ENCODE measurements at places on chromosomes 5 and 9.

GRCh38 chr5:125199968-125200865 is 453.8 kb upstream of the ZNF608 start:
- no peaks in the 10 kb centered on the region for H3K27me3 ChIP-seq
- no peak overlapping the region for H3K4me3 ChIP-seq
- no peak for DNase-seq
- H3K27ac ChIP-seq: no peak overlapping the region

GRCh38 chr9:3756071-3756470 is 230.3 kb upstream of the RFX3 start:
- H3K4me3 ChIP-seq: no peak overlapping the region
- DNase-seq: no peak

GRCh38 chr9:90459321-90459720 is 183.3 kb downstream of the DIRAS2 start:
- H3K4me3 ChIP-seq: no peak overlapping the region
- peaks cover 4% of the 10 kb centered on the region for H3K27me3 ChIP-seq
- H3K27ac ChIP-seq: no peak overlapping the region
- H3K4me1 ChIP-seq: no peaks in the 10 kb centered on the region

- no peaks in the 10 kb centered on the region for H3K4me1 ChIP-seq
- H3K27me3 ChIP-seq: no peaks in the 10 kb centered on the region
- no peak for DNase-seq
- H3K27ac ChIP-seq: no peak overlapping the region
Observed at GRCh38 chr5:10702040-10702629, 58.9 kb downstream of the DAP start.

GRCh38 chr9:114588651-114589526 is 1.3 kb downstream of the ATP6V1G1 start:
- H3K27ac ChIP-seq: peak overlapping the region; percentile 87
- no peaks in the 10 kb centered on the region for H3K27me3 ChIP-seq
- H3K36me3 ChIP-seq: peaks cover 30% of the 10 kb centered on the region
- H3K4me3 ChIP-seq: peak overlapping the region; percentile 77
- peaks cover 48% of the 10 kb centered on the region for H3K4me1 ChIP-seq

GRCh38 chr9:16883586-16883985 is 13.1 kb upstream of the BNC2 start:
- H3K4me1 ChIP-seq: peaks cover 51% of the 10 kb centered on the region
- H3K36me3 ChIP-seq: no peaks in the 10 kb centered on the region
- H3K27ac ChIP-seq: 0 out of 2 replicates have a peak overlapping the region, but pooled peaks have one; percentile 42
- H3K4me3 ChIP-seq: no peak overlapping the region
- H3K27me3 ChIP-seq: no peaks in the 10 kb centered on the region

DNA sequence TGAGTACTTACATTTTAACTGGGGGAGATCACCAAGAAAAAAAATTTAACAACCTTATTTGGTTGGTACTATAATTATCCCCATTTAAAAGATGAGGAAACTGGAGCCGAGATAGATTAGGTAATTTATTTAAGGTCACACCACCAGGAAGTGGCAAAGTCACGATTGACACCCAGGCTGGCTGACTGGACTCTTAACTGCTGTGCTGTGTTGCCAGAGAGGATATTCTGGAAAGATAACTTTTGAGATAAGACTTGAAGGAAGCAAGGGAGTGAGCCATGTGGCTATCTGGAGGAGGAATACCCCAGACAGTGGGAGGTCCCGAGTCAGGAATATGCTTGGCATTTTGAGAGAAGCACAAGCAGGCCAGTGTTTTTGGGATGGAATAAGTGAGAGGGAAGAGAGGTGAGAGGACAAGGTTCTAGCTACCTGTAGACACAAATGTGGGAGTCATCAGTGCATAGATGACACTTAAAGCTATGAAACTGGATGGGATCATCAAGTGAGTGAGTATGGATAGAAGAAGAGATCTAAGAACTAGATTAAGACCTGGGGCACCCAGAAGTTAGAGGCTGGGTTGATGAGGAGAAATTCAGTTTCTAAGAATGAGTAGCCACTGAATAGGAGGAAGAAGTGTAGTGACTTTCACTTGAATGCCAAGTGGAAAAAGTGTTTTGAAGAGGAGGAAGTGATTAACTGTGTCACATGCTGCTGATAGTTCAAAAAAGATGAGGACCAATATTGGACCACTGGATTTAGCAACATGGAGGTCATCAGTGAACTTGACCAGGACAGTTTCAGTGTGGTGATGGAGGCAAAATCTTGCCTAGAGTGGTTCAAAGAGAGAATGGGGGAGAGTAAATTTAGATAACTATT is 25.6 kb downstream of the PDE8B start:
- DNase-seq: no peak
- H3K27ac ChIP-seq: no peak overlapping the region
- H3K4me1 ChIP-seq: no peaks in the 10 kb centered on the region
- no peak overlapping the region for H3K4me3 ChIP-seq

DNA sequence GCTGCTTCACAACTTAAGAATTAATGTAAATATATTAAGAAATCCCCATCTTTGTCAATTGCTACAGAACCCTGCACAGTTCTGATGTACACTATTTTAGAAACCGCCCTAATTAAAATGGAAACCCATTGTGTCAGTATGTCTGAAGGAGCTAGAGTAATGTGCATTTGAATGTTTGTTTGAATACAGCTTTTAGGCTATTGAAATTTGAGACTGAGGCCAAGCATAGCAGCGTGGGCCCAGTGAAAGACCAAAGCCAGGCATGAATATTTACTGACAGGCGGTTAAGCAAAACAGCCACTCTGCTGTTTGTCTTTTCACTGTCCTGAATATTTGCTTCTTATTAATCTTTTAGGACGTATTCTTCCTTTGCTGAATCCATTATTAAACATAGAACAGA is 252.3 kb downstream of the IZUMO3 start:
- no peaks in the 10 kb centered on the region for H3K4me1 ChIP-seq
- no peak overlapping the region for H3K27ac ChIP-seq
- H3K27me3 ChIP-seq: no peaks in the 10 kb centered on the region
- no peak overlapping the region for H3K4me3 ChIP-seq
- DNase-seq: no peak

GRCh38 chr5:80376557-80376956 is 31.3 kb upstream of the ZFYVE16 start:
- H3K27ac ChIP-seq: no peak overlapping the region
- DNase-seq: no peak
- no peaks in the 10 kb centered on the region for H3K27me3 ChIP-seq

- no peak for DNase-seq
- no peaks in the 10 kb centered on the region for H3K27me3 ChIP-seq
- no peak overlapping the region for H3K4me3 ChIP-seq
- no peaks in the 10 kb centered on the region for H3K4me1 ChIP-seq
- H3K27ac ChIP-seq: no peak overlapping the region
- no peaks in the 10 kb centered on the region for H3K36me3 ChIP-seq
Observed at GRCh38 chr9:78286946-78287388, 10.0 kb upstream of the PSAT1 start.

- no peak for DNase-seq
- H3K36me3 ChIP-seq: no peaks in the 10 kb centered on the region
- H3K4me1 ChIP-seq: no peaks in the 10 kb centered on the region
- H3K4me3 ChIP-seq: no peak overlapping the region
- no peak overlapping the region for H3K27ac ChIP-seq
Observed at GRCh38 chr9:131837316-131837715, 97.4 kb upstream of the RAPGEF1 start.

DNA sequence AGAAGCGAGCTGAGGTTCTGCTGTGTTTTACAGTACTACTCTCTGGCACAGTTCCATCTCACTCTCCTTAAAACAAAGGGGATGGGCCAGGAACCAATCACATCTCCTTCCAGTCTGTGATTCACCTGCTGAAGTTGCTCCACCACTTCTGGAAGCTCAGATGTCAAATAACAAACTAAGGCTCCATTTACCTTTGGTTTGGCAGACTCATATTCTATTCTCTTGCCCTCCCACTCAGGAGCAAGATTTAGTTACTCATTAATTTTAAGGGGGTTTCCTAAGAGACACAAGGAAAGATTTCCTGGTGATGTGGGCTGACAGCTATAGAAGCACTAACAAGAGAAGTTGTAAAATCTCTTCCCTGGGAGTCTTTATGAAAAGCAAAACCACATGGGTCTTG is 37.8 kb upstream of the KIF2A start:
- no peaks in the 10 kb centered on the region for H3K36me3 ChIP-seq
- H3K27me3 ChIP-seq: no peaks in the 10 kb centered on the region
- H3K4me3 ChIP-seq: no peak overlapping the region
- H3K27ac ChIP-seq: no peak overlapping the region
- H3K4me1 ChIP-seq: no peaks in the 10 kb centered on the region

- H3K4me1 ChIP-seq: peaks cover 19% of the 10 kb centered on the region
- peaks cover 83% of the 10 kb centered on the region for H3K36me3 ChIP-seq
- H3K4me3 ChIP-seq: no peak overlapping the region
- no peaks in the 10 kb centered on the region for H3K27me3 ChIP-seq
- peak; percentile 69 for DNase-seq
Observed at GRCh38 chr9:21812946-21813568, 10.6 kb downstream of the MTAP start.

DNA sequence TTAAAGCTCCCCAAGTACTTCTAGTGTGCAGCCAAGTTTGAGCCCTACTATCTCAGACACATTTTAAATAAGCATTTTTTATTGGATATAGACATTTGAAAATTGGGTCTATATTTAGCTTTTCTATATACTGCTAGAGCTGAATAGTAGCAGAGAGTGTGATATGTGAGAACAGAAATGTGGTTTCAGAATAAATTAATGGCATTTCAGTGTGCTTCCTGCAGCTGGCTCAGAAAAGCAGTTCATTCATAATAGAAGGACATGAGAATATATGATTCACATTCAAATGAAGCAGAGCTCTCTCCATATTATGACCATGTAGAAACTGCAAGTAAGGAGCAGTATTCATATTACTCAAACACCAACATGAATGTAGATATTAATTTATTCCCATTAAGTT is 464.0 kb downstream of the PTPRD start:
- no peaks in the 10 kb centered on the region for H3K27me3 ChIP-seq
- no peaks in the 10 kb centered on the region for H3K36me3 ChIP-seq
- H3K4me1 ChIP-seq: no peaks in the 10 kb centered on the region
- H3K27ac ChIP-seq: no peak overlapping the region

DNA sequence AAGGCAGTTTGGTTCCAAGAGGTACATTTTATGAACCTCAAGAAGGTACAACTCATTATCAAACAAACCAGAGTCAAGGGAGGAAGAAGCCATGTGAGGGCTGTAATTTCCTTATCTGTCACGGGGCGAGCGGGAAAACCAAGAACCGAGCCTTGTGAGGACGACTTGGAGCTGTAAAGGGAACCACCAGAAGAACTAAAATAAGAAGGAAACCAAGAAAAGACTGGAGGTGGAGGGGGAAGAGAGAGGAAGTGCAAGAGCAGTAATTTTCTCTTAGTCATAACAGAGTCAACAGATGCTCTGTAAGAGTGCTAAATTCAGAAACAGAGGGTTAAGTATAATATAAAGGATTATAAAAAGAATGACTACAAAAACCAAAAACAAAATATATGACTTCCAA is 127.1 kb downstream of the DIRAS2 start:
- no peak overlapping the region for H3K27ac ChIP-seq
- H3K4me1 ChIP-seq: no peaks in the 10 kb centered on the region
- no peak overlapping the region for H3K4me3 ChIP-seq
- DNase-seq: no peak
- H3K27me3 ChIP-seq: peaks cover 7% of the 10 kb centered on the region

GRCh38 chr5:68947986-68948385 is 145.8 kb upstream of the SLC30A5 start:
- no peak overlapping the region for H3K4me3 ChIP-seq
- DNase-seq: no peak
- H3K27ac ChIP-seq: no peak overlapping the region
- H3K27me3 ChIP-seq: no peaks in the 10 kb centered on the region

- H3K27ac ChIP-seq: no peak overlapping the region
- peaks cover 15% of the 10 kb centered on the region for H3K4me1 ChIP-seq
- H3K27me3 ChIP-seq: no peaks in the 10 kb centered on the region
- no peaks in the 10 kb centered on the region for H3K36me3 ChIP-seq
- H3K4me3 ChIP-seq: no peak overlapping the region
- DNase-seq: peak; percentile 67
Observed at GRCh38 chr9:136122425-136123383, 4.0 kb upstream of the TMEM250 start.

DNA sequence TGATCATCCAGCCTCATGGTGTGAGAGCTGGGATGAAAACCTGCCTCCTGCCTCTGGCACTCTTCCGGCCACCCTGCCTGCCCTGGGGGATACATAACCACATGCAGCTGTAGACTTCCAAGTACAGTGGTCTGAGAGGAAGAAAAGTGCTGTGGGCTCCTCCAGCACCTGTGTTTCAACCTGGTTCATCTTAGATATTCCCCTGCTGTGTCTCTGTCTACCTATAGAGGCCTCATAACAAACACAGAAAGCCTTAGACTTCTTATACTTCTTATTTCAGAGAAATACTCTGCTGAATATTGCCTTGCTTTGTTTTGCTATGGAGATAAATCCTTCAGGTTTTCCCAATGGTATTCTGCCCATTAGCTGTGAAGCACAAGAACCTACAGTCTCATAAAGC is 19.6 kb upstream of the TNFAIP8 start:
- peak; percentile 66 for DNase-seq
- H3K4me1 ChIP-seq: peaks cover 92% of the 10 kb centered on the region
- H3K36me3 ChIP-seq: peaks cover 17% of the 10 kb centered on the region
- H3K27ac ChIP-seq: peak overlapping the region; percentile 63
- H3K27me3 ChIP-seq: no peaks in the 10 kb centered on the region

GRCh38 chr9:73243078-73243477 is 91.4 kb downstream of the ANXA1 start:
- no peak overlapping the region for H3K27ac ChIP-seq
- H3K4me3 ChIP-seq: no peak overlapping the region
- no peaks in the 10 kb centered on the region for H3K4me1 ChIP-seq

- DNase-seq: no peak
- H3K27ac ChIP-seq: no peak overlapping the region
- no peaks in the 10 kb centered on the region for H3K36me3 ChIP-seq
- H3K4me3 ChIP-seq: no peak overlapping the region
- no peaks in the 10 kb centered on the region for H3K4me1 ChIP-seq
Observed at GRCh38 chr9:113621980-113622379, 158.5 kb downstream of the RGS3 start.

- peaks cover 10% of the 10 kb centered on the region for H3K27me3 ChIP-seq
- DNase-seq: no peak
- no peak overlapping the region for H3K4me3 ChIP-seq
- H3K27ac ChIP-seq: no peak overlapping the region
- H3K4me1 ChIP-seq: no peaks in the 10 kb centered on the region
- H3K36me3 ChIP-seq: no peaks in the 10 kb centered on the region
Observed at GRCh38 chr9:98363644-98364043, 108.2 kb upstream of the TBC1D2 start.

Data from DND-41 (cell line).